Stimulated activated CD4-positive, alpha-beta T cell treated with anti-CD3 and anti-CD28 coated beads, Interleukin-4, amount 100 ng/mL, for 24 hours (primary cell): ENCODE measurements at places on chromosomes 1 and 21.

DNA sequence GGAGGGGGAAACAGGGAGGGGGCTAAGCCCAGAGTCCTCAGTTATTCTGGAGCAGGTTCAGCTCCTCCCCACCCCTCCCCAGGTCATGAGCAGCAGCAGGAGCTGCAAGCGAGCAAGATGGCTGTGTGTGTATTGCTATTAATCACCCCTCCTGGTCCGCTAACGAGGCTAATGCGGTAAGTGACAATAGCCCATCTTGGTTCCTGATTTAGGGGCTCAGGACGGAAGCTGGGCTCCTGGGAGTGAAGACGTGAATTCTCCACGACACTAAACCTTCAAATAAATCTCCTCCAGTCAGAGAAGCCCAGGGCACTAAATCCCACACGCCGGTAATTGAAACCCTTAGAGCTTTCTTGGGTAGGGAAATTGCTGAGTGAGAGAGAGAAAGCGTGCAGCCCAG lies 76.1 kb downstream of the TMEM53 start:
- DNase-seq, result no peak

DNA sequence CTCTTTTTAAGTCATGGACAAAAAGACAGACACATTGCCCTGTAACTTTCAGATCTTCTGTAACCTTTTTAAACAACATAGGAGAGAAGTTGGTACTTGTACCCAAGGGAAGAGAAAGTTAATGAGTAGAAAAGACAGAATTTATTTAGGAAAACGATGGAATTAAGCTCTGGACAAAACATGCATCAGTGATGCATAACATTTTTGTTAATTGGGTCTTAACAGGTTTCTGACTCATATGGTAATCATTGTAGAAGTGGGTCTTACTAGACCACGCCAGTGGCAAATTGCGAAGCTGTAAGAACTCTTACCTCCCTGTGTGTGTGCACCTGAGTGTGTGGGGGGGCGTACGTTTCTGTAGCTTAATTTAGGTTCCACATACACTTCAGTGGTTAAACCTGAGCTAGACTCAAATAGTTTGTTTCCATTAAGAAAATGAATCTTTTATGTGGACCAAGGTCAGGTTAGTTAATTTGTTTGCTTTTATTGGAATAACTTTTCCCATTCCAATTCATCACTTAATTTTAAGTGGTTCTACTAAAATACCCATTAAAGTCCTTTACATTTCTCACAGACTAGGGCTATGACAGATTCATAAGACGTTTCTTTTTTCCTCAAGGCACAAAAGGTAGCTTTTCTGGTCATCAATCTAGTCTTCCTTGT lies 48.1 kb downstream of the NFIA start:
- no peak for DNase-seq

- DNase-seq, result no peak
Measured at GRCh38 chr1:158485455-158485854, 13.4 kb downstream of the OR10R2 start.

GRCh38 chr1:187384504-187384903 lies 555.8 kb downstream of the PLA2G4A start:
- no peak for DNase-seq

DNA sequence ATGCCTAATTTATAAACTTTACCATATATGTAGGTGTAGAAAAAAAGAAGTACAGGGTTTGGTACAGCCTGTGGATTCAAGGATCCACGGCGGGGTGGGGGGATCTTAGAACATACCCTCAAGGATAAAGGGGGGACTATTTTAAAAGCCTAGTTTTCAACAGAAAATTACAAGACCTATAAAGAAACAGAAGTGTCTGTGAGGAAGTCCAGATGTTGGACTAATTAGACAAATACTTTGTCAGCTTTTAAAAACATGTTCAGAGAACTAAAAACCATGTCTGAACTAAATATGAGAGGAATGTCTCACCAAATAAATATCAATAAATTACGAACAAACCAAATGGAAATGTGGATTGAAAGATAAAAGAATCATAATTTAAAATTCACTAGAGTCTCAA lies 51.6 kb downstream of the TRMT1L start:
- no peak for DNase-seq

DNA sequence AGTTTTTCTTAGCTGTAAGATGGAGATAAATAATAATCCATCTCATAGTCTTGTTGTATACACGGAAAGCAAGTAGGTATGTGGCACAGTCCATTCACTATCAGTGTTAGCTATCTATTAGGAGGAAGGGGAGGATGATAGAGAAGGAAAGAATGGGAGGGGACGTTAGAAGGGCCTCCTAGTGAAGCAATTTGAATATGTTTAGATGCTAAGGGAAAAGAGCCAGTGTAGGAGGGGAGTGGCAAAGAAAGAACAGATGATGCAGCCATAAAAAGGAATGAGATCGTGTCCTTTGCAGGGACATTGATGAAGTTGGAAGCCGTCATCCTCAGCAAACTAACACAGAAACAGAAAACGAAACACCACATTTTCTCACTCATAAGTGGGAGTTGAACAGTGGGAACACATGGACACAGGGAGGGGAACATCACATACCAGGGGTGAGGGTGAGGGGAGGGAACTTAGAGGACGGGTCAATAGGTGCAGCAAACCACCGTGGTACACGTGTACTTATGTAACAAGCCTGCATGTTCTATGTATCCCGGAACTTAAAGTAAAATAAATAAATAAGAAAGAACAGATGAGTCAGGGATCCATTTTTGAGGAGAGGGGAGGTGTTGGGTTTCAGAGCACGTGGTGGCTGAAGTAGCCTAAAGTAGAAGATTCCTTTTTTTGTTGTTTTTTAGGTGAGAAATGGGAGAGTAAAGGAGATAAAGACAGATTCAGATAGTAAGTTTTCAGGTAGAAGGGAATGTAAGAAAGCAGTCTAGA lies 124.1 kb downstream of the POU2F1 start:
- DNase-seq, result no peak

- no peak for DNase-seq
Measured at GRCh38 chr21:34511181-34511580, 829 bp downstream of the KCNE1 start.

DNA sequence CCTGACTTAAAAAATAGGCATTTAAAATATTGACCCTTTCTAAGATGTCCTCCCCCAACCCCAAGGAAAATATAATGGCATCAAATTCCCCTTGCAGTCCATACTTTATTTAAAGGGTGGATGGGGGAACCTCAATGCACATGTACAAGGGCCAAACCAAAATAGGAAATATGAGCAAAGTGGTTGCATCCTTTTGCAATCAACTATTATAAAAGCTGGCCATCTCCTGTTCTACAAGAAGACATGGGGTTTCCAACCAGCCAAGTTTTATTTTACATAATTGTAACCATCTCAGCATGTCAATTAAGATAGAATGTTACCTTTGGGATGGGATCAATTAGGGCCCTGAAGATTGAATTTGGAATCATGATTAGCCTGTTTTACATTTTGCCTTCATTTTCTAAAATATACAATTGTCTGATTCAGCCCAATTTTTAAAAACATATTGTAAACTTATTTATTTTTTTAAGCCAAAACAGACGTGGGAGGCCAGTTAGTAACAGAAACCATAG lies 146.7 kb upstream of the NFIA start:
- DNase-seq, result no peak

- no peak for DNase-seq
Measured at GRCh38 chr1:212182579-212182978, 102.6 kb upstream of the PPP2R5A start.

GRCh38 chr1:221832617-221833016 lies 90.7 kb upstream of the DUSP10 start:
- DNase-seq, result no peak

GRCh38 chr1:220315070-220315839 lies 43.0 kb upstream of the RAB3GAP2 start:
- DNase-seq, result no peak

DNA sequence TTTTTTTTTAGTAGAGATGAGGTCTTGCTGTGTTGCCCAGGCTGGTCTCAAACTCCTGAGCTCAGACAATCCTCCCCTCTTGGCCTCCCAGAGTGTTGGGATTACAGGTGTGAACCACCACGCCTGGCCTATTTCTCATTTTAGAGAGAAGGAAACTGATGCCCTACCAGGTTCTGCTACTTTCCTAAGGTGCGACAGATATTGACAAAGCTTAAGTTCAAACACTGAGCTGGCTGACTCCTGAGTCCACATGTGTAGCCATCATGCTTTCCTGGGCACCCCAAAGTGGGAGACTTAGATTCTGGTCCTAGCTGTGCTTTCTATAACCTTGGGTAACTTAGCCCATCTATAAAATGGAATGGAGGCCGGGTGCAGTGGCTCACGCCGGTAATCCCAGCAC lies 5.1 kb upstream of the TMEM222 start:
- no peak for DNase-seq

GRCh38 chr1:79663916-79664315 lies 657.4 kb upstream of the ADGRL4 start:
- no peak for DNase-seq

DNA sequence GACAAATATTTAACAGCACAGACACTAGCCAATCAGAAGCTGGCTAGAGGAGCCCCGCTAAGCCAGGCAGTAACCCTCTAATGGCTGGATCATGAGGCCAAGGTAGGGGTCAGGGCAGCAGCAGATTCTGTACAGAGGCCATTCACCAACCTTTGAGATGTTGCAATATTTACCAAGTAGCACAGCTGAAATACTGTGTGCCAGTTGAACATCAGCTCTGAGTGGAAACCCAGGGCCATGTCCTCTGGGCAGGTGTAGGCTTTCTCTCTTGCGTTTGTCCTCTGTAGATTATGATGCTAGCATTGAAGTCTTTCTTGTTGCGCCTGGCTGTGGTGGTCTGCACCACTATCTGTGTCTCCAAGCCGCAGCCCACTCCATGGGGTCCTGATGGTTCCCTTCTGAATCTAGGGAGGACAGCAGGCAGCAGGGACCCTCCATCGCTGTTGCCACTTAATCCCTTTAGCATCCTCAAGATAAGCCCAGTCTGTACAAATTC lies 2.5 kb upstream of the COG2 start:
- DNase-seq, result no peak

DNA sequence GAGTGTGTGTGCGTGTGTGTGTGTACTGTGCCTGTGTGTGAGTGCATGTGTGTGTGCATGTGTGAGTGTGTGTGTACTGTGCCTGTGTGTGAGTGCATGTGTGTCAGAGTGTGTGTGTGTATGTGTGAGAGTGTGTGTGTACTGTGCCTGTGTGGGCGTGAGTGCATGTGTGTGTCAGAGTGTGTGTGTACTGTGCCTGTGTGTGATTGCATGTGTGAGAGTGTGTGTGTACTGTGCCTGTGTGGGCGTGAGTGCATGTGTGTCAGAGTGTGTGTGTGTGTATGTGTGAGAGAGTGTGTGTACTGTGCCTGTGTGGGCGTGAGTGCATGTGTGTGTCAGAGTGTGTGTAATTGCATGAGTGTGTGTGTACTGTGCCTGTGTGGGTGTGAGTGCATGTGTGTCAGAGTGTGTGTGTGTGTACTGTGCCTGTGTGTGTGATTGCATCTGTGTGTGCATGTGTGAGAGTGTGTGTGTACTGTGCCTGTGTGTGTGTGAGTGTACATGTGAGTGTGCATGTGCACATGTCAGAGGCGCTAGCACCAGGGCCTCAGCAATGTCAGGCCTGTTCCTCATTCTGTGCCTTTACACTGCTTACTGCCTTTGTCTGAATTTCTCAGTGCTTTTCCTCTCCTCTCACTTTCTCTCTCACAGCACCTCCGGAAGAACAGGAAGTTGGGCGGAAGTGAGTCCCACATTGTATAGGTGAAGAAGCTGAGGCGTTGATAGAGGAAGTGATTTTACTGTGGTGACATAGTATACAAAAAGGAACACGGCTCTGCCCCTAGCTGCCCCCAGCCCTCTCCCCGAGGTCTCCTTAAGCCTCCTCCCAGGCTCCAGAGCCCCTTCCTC lies 4.9 kb downstream of the SLC5A9 start:
- DNase-seq, result no peak

DNA sequence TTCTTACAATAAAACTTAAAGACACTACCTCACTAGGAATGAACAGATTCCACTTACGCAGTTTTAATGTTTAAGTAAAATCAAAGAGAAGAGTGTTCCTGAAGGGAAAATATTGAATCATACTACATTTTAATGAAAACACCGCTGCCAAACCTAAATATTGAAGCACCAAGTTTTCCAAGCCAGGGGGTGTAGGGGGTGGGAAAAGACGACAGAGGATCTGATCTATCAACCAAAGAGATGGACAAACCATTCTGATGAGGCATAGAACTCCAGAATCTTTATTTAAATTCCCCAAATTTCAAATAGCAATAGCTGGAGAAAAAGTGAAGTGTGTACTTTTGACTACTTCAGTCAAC lies 1.2 kb downstream of the ELK4 start:
- no peak for DNase-seq

DNA sequence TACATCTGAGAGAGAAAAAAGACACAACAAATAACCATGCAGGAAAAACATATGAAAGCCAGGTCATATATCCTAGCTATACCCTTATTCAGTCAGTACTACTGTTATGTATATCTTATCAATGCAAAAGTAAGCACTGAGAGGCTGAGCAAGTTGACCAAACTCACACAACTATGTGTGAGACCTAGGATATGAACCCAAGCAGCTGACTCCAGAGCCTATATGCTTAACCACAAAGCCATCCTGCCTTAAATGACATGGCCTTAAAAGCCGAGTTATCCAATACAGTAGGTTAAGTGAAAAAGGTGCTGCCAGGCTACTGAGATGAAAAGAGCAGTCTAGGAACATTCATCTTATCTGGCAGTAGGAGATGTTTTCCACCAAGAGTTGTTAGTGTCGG lies 151.6 kb downstream of the RERE start:
- no peak for DNase-seq

- peak; percentile 27 for DNase-seq
Measured at GRCh38 chr1:110673805-110674336, 869 bp downstream of the KCNA3 start.

DNA sequence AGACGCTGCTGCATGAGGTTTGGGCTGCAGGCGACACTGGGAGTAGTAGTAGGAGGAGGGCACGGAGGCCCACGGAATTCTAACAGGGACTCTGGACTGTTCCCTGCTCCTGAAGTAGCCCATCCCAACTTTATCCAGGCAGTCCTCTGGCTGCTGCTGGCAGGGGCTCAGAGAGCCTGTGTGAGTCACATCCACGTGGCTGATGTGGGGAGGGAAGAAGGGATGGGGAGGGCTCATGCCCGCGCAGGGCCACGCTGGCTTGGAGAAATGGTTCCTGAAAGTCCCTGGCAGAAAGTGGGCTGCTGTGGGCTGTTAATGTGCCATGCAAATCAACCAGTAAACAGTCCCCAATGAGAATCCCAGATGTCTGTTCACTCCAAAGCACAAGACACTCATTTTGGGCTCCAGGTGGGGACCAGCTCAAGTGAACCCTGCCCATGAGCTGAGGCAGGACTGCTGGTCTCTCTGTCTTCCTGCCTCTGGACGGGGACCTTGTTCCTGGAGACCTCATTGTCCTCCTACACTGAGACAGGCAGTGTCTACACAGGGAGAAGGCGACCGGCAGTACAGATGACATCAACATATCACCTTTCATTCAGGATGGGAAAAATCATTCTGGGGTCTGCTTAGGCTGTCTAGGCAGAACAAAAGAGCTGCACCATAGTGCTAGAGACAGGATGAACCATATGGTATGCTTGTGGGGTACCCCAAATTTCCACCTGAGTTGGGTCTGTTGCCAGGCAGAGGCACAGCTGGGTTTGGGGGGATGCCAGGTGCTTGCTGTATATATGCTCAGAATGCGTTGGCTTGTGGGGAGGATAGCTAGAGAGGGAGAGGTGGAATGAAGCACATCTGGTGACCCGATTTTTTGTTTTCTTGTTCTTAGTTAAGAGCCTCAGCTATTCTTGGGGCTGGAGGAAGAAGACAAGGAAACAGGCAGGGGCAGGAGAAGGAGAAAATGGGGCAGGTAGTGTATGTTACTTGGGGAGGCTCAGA lies 57.9 kb upstream of the FMOD start:
- no peak for DNase-seq

GRCh38 chr1:228872080-228872479 lies 136.8 kb downstream of the RHOU start:
- no peak for DNase-seq

- DNase-seq, result no peak
Measured at GRCh38 chr21:26759731-26760130, 85.5 kb downstream of the ADAMTS1 start.
